Anterior cingulate cortex (tissue), 58 donors: ENCODE measurements at places on chromosomes 7 and 10.

- no peak for DNase-seq
Observed at GRCh38 chr10:72612203-72612826, 13.6 kb downstream of the MICU1 start.

DNA sequence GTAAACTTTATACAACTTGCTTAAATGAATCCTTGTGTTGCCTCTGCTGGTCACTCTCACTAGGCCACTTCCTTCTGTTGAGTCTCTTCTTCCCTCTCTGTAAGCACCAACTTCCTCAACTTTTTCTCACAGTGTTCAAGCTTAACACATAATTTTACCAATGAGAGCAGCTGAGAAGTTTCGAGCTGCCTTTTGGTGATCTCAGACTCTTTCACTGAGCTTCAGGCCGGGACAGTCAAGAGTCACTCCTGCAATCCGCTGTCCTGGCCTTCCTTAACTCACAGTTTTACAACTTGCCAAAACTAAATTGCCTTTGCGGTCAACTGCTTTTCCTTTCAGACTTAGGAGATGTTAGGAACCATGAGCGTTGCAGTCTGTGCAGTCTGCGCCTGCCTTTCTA is 47.4 kb downstream of the PRPF18 start:
- no peak for DNase-seq

GRCh38 chr7:73726083-73726466 is 6.6 kb upstream of the STX1A start:
- no peak for DNase-seq

GRCh38 chr7:5780801-5781496 is 514 bp downstream of the RNF216 start:
- DNase-seq = no peak

DNA sequence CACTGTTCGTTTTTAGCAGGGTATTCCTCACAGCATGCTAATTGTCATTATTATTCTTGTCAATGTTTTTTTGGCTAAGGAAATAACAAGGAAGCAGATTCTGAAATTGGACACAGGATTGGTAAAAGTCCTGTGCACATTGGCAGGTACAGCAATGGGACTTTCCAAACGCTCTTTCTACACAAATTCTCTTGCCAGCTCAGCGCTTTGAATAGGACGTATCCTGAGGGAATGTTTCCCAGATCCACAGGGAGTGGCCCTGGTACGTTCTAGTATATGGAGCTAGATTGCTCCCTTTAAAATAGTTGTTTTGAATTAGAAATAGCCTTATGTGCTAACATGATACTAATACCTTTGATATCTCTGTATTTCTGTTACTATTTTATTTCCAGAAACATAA is 82.8 kb upstream of the GRB10 start:
- DNase-seq = no peak

GRCh38 chr10:507908-508444 is 181.5 kb downstream of the DIP2C start:
- no peak for DNase-seq
